AG08396 (cell line): ENCODE measurements at places on chromosomes 2 and 18.
A peak's percentile ranks its signal among the peaks of the same experiment; 100 is the strongest.

GRCh38 chr2:226483745-226484619, 315.6 kb downstream of the IRS1 start:
- peak; percentile 26 for DNase-seq

- DNase-seq, result no peak
Measured at GRCh38 chr2:71544919-71545571, 91.7 kb downstream of the DYSF start.

GRCh38 chr2:15042801-15043217, 410.3 kb downstream of the LRATD1 start:
- peak; percentile 26 for DNase-seq

- no peak for DNase-seq
Measured at GRCh38 chr18:26301681-26302080, 75.4 kb downstream of the TAF4B start.

DNA sequence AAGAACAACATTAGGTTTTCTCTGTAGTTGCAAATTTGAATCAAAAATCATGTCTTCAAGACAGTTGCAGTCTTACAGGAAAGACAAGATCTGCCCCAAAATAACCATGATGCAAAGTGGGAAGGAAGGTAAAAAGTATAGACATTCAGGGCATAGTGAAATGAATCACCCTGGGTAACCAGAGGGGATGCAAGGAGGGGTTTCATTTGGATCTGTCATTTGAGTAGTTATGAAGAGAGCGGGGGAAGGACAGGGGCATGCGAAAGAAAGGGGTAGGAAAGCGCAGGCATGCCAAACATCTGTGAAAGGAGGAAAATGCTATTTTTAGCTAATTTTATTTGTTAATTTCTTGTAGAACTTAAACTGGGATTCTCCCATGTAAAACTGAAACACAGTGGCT, 219.1 kb upstream of the BOD1L2 start:
- DNase-seq, result no peak

GRCh38 chr2:159119652-159120257, 151.3 kb downstream of the TANC1 start:
- DNase-seq, result no peak

- DNase-seq, result no peak
Measured at GRCh38 chr18:63905361-63905760, 2.4 kb upstream of the SERPINB10 start.

DNA sequence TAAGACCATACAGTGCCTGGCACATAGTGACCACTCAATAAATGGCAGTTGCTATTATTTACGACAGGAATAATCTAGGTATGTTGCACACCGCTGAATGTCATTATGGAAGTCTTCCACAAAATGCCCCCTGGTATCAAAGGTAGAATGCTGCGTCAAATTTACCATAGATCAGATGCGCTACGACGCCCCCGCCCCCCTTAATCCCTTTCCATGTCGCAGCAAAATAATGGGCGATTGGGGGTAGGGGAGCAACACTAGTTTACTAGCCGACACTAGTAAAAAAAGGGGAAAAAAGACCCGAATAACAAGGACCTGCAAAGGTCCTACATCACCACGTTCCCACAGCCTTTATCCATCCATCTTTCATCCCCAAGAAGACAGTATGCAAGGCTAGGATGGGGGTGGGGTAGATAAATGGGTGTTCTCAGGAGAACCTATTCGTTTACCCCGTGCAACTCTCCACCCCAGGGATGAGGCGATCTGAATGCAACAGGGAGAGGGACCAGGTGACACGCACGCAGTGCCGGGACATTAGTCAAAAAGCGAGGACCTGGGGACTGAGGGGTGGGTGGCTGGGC, 455 bp downstream of the PREPL start:
- peak; percentile 8 for DNase-seq

- DNase-seq, result no peak
Measured at GRCh38 chr2:19810637-19811036, 91.1 kb downstream of the TTC32 start.

DNA sequence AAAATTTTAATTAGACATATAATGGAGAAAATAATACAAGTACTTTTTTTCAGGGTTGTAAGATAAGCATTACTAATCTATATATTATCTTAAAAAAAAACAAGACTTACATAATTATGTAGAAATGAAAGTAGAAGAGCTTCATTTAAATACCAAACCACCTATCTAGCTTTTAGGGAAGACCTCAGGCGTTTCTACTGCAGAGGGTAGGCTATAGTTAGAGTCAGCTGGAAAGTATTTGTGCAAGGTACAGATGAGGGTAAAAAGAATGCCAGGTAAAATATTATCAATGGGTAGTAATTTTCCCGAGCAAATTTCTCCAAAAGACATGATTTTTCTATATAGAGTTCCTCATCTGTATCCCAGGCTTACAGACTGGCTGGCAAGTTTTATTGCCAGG, 30.5 kb upstream of the SLC39A10 start:
- DNase-seq, result no peak

- DNase-seq, result no peak
Measured at GRCh38 chr2:172462849-172463381, 35.5 kb downstream of the ITGA6 start.

GRCh38 chr18:35778850-35779627, 193.4 kb upstream of the RMP24 start:
- no peak for DNase-seq

DNA sequence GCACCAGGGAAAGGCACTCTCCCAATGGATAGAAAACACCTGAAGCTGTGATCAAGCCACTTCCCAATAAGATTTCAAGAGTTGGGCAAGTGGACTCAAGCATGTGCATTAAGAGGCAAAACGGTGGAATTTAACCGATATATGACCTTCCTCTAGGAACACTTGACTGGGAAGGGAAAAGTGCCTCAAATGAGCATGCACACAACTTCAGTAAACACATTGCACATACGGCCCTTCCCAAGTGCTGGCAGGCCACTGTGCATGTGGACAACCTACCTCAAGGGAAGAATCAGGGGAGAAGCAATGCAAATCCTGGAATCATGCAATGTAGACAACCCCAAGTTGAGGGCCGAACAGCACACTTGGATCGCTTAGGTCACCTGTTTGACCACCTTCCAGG, 23.9 kb upstream of the SH3RF3 start:
- no peak for DNase-seq

- DNase-seq, result no peak
Measured at GRCh38 chr2:51812138-51812866, 780.4 kb upstream of the NRXN1 start.

DNA sequence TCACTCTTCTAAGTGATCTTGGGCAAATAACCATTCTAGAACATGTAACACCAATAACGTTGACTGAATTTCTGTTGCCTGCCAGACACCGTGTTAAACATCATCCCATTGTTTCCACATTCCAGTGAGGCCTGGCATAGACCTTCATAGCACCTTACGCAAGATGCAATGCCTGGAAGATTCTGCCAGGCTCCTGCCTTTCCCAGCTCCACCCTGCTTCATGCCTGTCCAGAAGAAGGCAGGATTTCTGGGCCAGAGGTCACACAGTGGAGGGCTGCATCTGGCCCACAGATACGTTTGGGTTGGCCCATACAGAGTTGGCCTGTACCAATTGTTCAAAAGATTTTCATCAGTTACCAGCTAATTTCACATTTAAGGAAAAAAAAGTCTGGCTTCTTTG, 46.3 kb downstream of the EN1 start:
- no peak for DNase-seq

- DNase-seq, result no peak
Measured at GRCh38 chr2:23454501-23455120, 69.6 kb downstream of the KLHL29 start.

DNA sequence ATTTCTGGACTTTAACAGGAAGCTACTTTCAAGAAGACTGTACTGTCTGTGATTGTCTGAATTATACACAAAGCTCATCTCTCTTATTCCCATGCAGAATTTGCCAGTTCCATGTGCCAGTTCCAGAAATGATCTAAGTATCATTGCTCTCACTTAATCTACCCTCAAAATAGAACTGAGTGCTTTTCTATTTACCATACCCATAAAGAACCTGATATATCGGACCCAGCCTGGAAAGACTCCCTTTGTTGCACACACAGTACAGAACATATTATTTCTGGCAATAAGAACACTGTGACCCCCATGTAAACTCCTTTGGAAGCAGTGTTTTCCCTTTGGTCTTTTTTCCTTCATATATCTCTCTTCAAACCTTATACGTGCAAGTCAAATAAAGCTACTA, 102.3 kb upstream of the TTN start:
- DNase-seq, result no peak

DNA sequence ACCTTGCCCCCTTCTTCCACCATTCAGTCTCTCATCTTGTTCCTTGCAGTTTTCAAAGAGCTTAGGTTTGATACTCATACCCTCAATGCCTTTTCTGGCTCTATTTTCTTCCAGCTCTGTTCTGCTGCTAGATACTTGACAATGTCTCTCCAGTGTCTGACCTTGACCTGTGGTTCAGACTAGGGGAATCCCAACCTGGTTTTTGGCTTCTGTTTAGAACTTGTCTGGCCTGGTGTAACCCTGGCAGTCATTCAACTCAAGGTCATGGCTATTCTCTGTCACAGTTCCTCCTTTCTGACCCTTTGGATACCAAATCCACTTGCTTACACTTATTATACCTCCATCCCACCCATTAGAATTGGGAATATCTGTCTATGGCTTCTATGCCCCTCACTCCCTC, 31.8 kb upstream of the IMP4 start:
- no peak for DNase-seq

DNA sequence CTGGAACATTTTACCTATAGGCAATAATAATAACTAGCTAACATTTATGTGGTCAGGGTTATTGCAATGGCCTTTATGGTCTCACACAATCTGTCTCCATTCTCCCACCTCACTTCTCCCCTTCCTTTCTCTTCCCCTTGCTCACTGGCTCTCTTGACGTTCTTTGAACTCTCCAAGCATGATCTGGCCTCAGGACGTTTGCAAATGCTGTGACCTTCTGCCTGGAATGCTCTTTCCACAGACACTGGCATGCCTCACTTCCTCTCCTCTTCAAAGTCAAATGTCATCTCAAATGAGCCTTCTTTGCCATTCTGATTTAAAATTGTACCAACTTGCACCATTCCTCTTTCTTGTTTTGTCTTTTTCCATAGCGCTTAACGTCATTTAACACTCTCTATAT, 25.3 kb upstream of the GCG start:
- no peak for DNase-seq

- DNase-seq, result no peak
Measured at GRCh38 chr18:79939096-79939495, 12.4 kb downstream of the SLC66A2 start.

DNA sequence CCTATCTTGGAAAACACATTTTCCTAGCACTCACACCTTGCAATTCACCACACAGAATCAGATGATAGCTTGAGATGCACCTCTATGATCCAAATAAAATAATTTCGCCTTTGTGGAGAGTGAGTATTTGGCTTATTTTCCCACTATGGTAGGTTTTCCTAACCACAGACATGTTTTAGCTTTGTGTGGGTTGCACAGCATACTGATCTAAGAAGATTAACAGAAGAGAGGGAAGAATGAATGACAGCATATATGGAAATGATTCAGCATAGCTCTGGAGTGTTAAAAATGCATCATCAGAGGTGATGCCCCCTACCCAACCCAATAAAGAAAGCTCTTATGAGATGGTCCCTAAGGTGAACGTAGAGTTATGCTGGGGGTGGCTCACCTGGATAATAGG, 72.5 kb downstream of the GCA start:
- no peak for DNase-seq

GRCh38 chr2:20235655-20236305, 10.8 kb upstream of the SDC1 start:
- DNase-seq, result peak; percentile 2

- DNase-seq, result no peak
Measured at GRCh38 chr2:38113051-38113450, 37.1 kb upstream of the CYP1B1 start.

- DNase-seq, result no peak
Measured at GRCh38 chr18:5287854-5288253, 7.7 kb downstream of the ZBTB14 start.
